ENCODE measurements at places on chromosomes 12 and 14. TPM values are rescaled to one million over a fixed set of nuclear protein-coding genes. Genes with fewer than 3 reads are reported as not detected.
A peak's percentile ranks its signal among the peaks of the same experiment; 100 is the strongest.

The ACSS3 gene
- not detected for total RNA-seq

The RND1 gene
- 3.0 TPM for total RNA-seq

The INHBC gene
- not detected for total RNA-seq

The HHIPL1 gene
- total RNA-seq, result 0.08 TPM

The TAS2R43 gene
- 0.55 TPM for total RNA-seq

The CLEC4D gene
- total RNA-seq, result not detected

The ADAM21 gene
- not detected for total RNA-seq

The OR6C65 gene
- not detected for total RNA-seq

The CMA1 gene
- total RNA-seq, result not detected

The CISTR gene
- total RNA-seq, result not detected

The RPL10L gene
- not detected for total RNA-seq

The BBS10 gene
- total RNA-seq, result 5.0 TPM

The TMPO gene
- 320 TPM for total RNA-seq

The GARIN6 gene
- total RNA-seq, result not detected

The RILPL2 gene
- 9.0 TPM for total RNA-seq

The PTPRO gene
- total RNA-seq, result 2.5 TPM

DNA sequence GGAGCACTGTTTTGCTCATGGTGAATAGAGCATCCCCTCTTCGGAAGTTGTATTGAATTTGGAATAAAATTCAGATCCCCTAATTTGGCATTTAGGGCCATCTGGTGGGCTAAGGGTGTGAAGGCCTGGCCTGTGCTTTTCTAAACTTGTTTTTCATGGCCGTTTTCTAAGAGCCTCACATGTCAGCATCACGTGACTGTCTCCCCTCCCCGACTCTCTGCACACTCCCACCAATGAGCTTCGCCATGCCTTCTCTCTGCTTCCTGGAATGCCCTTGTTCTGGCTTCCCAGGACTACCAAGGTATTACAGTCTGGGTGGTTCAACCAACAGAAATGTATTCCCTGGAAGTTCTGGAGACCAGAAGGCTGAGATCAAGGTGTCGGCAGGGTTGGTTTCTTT is 85.3 kb downstream of the PRIMA1 start:
- no peak for DNase-seq
- H3K36me3 ChIP-seq, result no peaks in the 10 kb centered on the region
- peaks cover 16% of the 10 kb centered on the region for H3K27me3 ChIP-seq
- H3K4me1 ChIP-seq, result no peaks in the 10 kb centered on the region

- H3K4me1 ChIP-seq, result peaks cover 56% of the 10 kb centered on the region
- H3K36me3 ChIP-seq, result peaks cover 12% of the 10 kb centered on the region
- no peaks in the 10 kb centered on the region for H3K27me3 ChIP-seq
- peak overlapping the region; percentile 36 for H3K4me3 ChIP-seq
Observed at GRCh38 chr12:11958221-11959091, 112.3 kb upstream of the BCL2L14 start.

DNA sequence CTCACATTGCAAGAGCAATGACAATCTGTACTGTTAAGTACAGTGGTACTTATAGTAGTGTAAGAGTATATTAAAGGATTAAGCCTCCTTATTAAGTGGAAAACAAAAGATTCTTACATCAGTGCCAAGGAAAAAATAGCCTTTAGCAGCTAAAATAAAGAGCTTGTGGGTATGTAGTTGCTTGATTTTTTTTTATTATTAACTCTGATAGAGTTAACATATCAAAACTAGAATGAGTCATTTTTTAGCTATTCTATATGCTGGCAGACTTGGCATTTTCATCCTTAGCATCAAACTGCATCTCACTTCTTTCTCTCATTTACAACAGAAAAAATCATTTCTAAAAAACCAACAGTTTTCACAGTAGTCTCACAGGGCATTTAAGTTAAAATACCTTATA is 86.5 kb downstream of the ATP2B1 start:
- peaks cover 31% of the 10 kb centered on the region for H3K36me3 ChIP-seq
- no peak overlapping the region for H3K27ac ChIP-seq
- DNase-seq, result no peak
- H3K4me3 ChIP-seq, result no peak overlapping the region
- H3K4me1 ChIP-seq, result peaks cover 2% of the 10 kb centered on the region
- no peaks in the 10 kb centered on the region for H3K27me3 ChIP-seq

GRCh38 chr14:74985028-74985310 is 17.8 kb upstream of the EIF2B2 start:
- H3K36me3 ChIP-seq, result no peaks in the 10 kb centered on the region
- no peaks in the 10 kb centered on the region for H3K4me1 ChIP-seq
- peaks cover 1% of the 10 kb centered on the region for H3K27me3 ChIP-seq
- H3K27ac ChIP-seq, result no peak overlapping the region
- DNase-seq, result no peak
- H3K4me3 ChIP-seq, result no peak overlapping the region

DNA sequence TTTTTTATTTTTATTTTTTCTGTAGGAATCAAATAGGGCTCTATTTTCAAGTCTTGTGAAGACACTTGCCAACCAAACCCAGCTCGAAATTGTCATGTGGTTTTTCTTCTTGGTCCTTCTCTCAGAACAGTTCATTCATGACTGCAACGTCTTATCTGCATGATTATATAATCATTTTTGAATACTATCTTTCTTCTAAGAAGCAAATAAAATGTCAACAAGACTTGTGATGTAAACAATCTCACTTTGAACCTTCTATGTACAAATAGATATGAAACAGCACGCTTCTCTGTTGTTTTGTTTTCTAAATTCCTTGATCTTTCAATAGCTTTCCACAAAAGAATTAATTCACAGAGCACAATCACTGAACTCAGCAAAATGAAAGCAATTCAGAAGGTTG is 320.7 kb downstream of the SOX5 start:
- H3K4me1 ChIP-seq, result no peaks in the 10 kb centered on the region
- no peaks in the 10 kb centered on the region for H3K27me3 ChIP-seq
- no peak for DNase-seq
- no peaks in the 10 kb centered on the region for H3K36me3 ChIP-seq

GRCh38 chr14:103122947-103123633 is at the start of gene TNFAIP2:
Gene TNFAIP2 (plus strand): TSS chr14:103123461. CDS start chr14:103126458, 2,997 bp downstream.
- no peak within 1 kb of the TSS for H3K4me3 ChIP-seq
- DNase-seq, result no peak
- H3K36me3 ChIP-seq, result no peaks in the 10 kb centered on the region
- peaks cover 2% of the 10 kb centered on the region for H3K4me1 ChIP-seq

- no peaks in the 10 kb centered on the region for H3K36me3 ChIP-seq
- H3K4me3 ChIP-seq, result no peak overlapping the region
- no peak overlapping the region for H3K27ac ChIP-seq
- DNase-seq, result no peak
Observed at GRCh38 chr12:41212625-41213024, 24.5 kb downstream of the PDZRN4 start.

DNA sequence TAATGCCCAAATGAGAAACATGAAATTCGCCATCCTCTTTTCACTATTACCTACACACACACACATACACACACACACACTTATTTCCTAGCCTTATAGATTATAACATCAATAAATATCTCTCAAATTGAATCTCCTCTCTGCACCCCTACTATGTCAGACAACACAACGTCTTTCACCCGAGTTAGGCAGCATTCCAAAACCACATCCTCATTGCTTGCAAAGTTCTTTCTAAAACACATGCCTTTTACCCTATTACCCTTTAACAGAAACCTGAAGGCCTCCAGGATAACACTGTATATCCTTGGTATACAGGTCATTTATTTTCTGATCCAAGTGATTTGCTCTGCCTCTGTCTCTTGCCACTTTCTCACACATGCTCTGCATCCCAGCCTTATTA is 56.3 kb downstream of the KCNH5 start:
- H3K27me3 ChIP-seq, result no peaks in the 10 kb centered on the region
- no peak overlapping the region for H3K4me3 ChIP-seq
- no peak overlapping the region for H3K27ac ChIP-seq
- H3K36me3 ChIP-seq, result no peaks in the 10 kb centered on the region

DNA sequence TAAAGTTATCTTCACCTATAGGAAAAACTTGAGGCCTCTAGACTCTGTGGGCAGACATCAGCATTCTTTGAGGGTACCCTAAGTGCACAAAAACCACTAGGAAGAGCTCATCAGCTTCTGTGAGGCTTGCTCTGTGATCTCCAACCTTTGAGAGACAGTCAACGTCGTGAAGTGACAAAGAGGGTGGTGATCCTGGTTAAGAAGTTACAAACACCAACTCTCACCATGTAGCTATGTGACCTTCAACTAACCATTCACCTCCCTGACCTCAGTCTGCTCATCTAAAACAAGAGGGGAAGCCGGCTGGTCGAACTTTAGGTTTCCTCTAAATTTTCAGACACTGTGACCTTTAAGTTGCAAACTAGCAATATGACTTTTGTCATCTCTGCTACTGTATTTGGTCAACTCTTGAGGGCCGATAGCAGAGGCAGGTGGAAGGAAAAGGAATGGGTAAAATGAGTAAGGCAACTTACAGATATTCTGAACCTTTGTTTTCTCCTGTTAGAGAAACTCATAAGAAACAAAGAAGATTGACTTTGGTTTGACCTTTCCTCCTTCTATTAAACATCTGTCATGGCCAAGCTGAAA is 103.2 kb upstream of the PARP11 start:
- peaks cover 4% of the 10 kb centered on the region for H3K27me3 ChIP-seq
- no peak for DNase-seq
- peaks cover 38% of the 10 kb centered on the region for H3K4me1 ChIP-seq

DNA sequence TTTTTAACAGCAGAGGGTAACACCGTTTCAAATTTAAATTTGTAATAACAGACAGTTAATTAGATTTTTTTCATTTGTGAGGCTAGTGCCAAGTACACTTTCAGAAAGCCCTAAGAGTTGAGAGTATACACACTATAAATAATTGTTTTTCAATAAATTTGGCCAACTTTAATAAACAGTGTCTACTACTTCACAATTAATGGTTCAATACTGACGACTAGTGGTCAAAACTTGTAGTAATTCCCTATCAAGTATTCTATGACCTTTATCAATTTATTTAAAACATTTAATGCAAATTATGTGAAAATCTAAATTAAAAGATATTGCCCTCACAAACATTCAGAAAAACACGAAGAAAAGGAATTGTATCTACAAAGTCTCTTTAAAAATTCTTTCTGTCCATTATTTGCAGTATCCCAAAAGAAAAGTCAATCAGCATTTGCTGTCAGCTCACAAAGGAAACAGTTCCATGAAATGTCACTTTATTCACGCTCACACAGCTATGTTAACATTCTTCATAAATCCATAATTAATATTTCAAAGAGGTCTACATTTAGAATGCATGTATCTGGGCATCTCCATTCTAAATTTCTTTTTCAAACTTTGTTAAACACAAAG is 91.2 kb downstream of the CEP128 start:
- H3K4me1 ChIP-seq, result no peaks in the 10 kb centered on the region
- DNase-seq, result no peak
- H3K36me3 ChIP-seq, result no peaks in the 10 kb centered on the region
- H3K27me3 ChIP-seq, result no peaks in the 10 kb centered on the region
- no peak overlapping the region for H3K4me3 ChIP-seq

DNA sequence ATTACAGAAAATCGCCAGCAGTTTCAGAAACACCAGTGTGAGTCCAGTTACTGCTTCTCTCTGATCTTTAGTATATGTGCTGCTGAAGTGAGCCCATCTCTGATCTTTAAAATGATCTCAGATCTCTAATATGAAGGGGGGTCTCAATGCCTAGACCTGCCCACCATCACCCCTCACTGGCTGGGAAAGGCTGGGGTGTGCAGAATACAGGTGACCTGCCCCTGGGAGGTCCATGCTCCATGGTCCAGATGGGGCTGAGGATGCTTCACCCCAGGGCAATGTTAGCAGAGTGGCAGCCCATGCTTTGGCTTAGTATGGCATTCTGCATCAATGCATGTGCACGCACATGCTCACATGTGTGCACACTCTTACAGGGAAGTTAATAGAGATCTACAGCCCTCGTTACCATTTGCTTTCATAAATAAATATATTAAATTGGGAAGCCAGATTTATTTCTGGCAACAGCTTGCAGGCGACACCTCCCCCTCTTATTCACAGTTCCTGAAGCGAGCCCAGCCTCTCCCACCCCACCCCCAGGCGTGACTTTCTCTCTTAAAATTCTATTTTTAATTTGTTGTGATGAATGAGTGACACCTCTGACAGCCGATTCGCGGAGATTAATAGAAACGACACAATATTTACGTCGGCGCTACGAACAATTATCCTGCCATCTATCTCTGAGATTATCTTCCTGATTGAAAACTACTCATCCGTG is 104.7 kb upstream of the ESRRB start:
- no peak overlapping the region for H3K4me3 ChIP-seq
- DNase-seq, result no peak
- H3K4me1 ChIP-seq, result no peaks in the 10 kb centered on the region
- H3K27me3 ChIP-seq, result peaks cover 6% of the 10 kb centered on the region
- no peak overlapping the region for H3K27ac ChIP-seq

- no peaks in the 10 kb centered on the region for H3K27me3 ChIP-seq
- H3K27ac ChIP-seq, result no peak overlapping the region
- no peaks in the 10 kb centered on the region for H3K36me3 ChIP-seq
- no peak for DNase-seq
- peaks cover 6% of the 10 kb centered on the region for H3K4me1 ChIP-seq
- H3K4me3 ChIP-seq, result no peak overlapping the region
Observed at GRCh38 chr14:98498019-98498885, 773.7 kb downstream of the BCL11B start.

GRCh38 chr12:2149091-2149490 is 96.3 kb downstream of the CACNA1C start:
- H3K27ac ChIP-seq, result no peak overlapping the region

GRCh38 chr12:87441511-87441910 is 587.7 kb downstream of the C12orf50 start:
- H3K27me3 ChIP-seq, result no peaks in the 10 kb centered on the region
- no peaks in the 10 kb centered on the region for H3K4me1 ChIP-seq
- H3K27ac ChIP-seq, result no peak overlapping the region

- DNase-seq, result no peak
- H3K27me3 ChIP-seq, result no peaks in the 10 kb centered on the region
- H3K4me1 ChIP-seq, result peaks cover 43% of the 10 kb centered on the region
- no peak overlapping the region for H3K27ac ChIP-seq
Observed at GRCh38 chr12:68539615-68539952, 71.1 kb upstream of the RAP1B start.

- H3K27me3 ChIP-seq, result no peaks in the 10 kb centered on the region
- H3K4me3 ChIP-seq, result peak overlapping the region; percentile 94
- DNase-seq, result no peak
- peak overlapping the region; percentile 88 for H3K27ac ChIP-seq
- peaks cover 59% of the 10 kb centered on the region for H3K4me1 ChIP-seq
Observed at GRCh38 chr14:59482541-59483331, 1.5 kb downstream of the L3HYPDH start.

- no peaks in the 10 kb centered on the region for H3K27me3 ChIP-seq
- H3K27ac ChIP-seq, result no peak overlapping the region
- H3K4me1 ChIP-seq, result no peaks in the 10 kb centered on the region
- H3K4me3 ChIP-seq, result no peak overlapping the region
- H3K36me3 ChIP-seq, result no peaks in the 10 kb centered on the region
Observed at GRCh38 chr14:79638672-79639266, 572.5 kb downstream of the DIO2 start.
